ENCODE measurements at places on chromosomes 6 and 20. TPM values are rescaled to one million over a fixed set of nuclear protein-coding genes. Genes with fewer than 3 reads are reported as not detected.

The PPP1R16B gene
- total RNA-seq: 144 TPM

The HUS1B gene
- 0.73 TPM for total RNA-seq

The ADAM33 gene
- 0.07 TPM for total RNA-seq

The MUCL3 gene
- total RNA-seq: not detected

The TP53RK gene
- 19.6 TPM for total RNA-seq

The RBM12 gene
- total RNA-seq: 64.1 TPM

The MCHR2 gene
- not detected for total RNA-seq

The TNF gene
- total RNA-seq: not detected

The SUMO4 gene
- total RNA-seq: 1.3 TPM

The RIPOR3 gene
- not detected for total RNA-seq

The TFAP2D gene
- not detected for total RNA-seq

The THEMIS gene
- total RNA-seq: not detected

The PLCB1 gene
- total RNA-seq: 17.6 TPM

The ITPA gene
- 51.2 TPM for total RNA-seq

The SOBP gene
- total RNA-seq: 2.6 TPM

The HCK gene
- not detected for total RNA-seq

The BFSP1 gene
- total RNA-seq: 2.9 TPM

The VSX1 gene
- not detected for total RNA-seq

The SEMG1 gene
- total RNA-seq: not detected

The TRIM15 gene
- total RNA-seq: not detected

The ZNF311 gene
- 0.59 TPM for total RNA-seq

The IMPG1 gene
- total RNA-seq: not detected

The ETV7 gene
- 0.40 TPM for total RNA-seq

DNA sequence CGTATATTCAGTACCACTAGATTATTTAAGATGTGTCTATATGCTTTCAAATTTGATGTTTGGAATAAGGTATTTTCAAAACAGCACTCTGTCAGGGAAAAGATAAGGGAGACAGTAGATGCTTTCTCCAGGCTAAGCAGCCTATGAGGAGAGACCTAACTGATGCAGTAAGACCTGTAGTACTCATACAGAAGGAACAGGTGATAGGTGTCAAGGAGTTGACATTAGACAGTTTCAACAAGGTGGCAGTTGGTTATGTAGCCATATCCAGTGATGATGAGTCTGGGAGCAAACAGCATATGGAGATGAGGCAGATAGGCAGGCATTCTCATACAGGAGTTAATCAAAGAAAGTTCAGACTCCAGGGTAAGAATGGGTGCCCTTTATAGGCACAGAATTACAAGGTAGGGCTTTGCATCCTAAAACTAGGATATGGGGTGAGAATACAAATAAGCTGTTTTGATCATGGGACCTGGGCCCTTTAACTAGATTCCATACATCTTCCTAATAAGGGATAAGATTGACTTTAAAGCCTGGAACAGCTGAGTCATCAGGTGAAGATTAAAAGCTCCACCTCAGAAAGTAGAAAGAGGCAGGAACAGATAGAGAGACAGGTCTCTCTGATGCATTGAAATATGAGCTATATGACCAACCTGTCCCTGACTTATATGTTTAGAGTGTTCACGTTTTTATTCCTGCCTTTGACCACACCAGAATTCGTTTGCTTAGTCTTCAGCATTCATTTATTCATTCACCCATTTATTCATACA lies 7.9 kb downstream of the RSPH4A start:
- no peak for DNase-seq

DNA sequence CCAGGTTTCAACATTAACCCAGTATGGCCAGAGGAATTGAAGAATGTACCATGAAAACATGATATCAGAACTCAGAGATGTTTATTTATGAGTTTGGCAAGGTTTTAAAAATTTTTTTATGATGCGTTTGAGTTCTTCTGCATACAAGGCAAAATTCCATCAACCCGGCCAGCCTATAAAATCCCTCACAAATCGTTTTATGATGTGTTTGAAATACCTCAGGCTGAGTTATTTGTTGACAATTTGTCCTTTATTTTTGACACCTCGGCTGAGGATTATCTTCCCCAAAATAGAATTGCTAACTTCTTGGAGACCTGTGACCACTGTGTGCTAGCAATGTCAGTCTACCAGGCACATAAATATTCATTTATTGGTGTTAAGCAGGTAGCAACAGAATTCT lies 91.9 kb upstream of the SLC24A3 start:
- no peak for DNase-seq

DNA sequence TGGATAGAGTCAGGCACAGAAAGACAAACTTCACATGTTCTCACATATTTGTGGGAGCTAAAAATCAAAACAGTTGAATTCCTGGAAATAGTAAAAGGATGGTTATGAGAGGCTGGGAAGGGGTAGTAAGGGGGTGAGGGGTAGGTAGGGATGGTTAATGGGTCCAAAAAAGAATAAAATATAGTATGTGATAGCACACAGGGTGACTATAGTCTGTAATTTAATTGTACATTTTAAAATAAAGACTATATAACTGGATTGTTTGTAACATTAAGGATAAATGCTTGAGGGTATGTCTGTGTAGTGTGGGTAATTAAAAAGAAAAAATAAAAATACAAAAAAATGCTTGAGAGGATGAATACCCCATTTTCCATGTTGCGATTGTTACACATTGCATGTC lies 9.9 kb downstream of the SRSF6 start:
- DNase-seq: no peak

DNA sequence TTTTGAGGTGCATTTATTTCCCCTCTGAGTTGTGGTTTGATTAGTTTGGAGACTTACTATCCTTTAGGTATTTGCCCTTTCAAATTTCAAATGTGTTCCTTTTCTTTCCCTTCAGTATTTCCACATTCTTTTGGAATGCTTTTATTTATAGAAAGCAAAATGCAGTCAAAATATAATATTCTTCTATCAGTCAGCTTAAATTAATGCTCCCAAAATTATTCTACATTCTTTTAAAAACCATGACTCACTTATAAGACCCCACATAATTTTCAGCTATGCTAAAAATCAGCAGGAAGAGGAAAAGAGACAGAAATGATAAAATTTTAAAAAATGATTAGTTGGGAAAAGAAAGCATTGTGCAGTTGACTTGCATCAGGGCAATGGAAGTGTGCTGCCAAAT lies 180.0 kb upstream of the SMLR1 start:
- DNase-seq: no peak

GRCh38 chr6:3403238-3404173 lies 53.3 kb downstream of the SLC22A23 start:
- no peak for DNase-seq

DNA sequence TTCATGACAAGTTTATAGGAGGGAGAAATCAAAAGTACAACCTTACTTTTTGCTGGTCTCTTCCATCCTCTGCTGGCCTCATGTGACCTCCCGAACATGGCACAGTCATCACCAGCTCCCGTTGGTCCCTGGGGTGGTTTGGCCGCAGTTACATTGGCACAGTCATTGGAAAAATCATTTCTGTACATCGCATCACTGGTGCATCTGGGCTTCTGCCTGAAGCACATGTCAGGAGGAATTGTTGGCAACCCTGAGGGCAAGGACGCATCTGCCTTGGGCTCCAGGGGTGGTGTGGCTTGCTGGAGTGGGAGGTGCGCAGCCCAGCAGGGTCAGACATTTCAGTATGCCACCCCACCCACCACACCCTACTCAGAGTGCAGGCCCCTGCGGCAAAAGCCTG lies 162.9 kb upstream of the SLC24A3 start:
- no peak for DNase-seq

DNA sequence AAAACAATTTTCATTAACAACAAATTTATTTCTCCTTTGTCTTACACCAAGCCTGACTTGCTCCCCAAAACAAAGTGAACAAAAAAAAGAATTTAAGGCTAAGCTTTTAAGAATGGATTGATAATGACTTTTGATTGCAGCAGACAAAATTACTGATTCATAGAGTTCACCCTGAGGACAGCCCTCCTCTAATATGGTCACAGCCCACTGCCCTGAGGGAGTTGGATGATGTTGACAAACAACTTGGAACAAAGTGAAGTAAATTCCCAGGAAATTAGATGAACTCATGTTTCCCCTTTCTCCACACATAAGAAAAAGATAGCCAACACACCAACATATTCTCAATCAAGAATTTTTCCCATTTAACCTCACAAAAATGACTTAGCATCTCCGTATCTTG lies 7.7 kb upstream of the ISM1 start:
- no peak for DNase-seq

DNA sequence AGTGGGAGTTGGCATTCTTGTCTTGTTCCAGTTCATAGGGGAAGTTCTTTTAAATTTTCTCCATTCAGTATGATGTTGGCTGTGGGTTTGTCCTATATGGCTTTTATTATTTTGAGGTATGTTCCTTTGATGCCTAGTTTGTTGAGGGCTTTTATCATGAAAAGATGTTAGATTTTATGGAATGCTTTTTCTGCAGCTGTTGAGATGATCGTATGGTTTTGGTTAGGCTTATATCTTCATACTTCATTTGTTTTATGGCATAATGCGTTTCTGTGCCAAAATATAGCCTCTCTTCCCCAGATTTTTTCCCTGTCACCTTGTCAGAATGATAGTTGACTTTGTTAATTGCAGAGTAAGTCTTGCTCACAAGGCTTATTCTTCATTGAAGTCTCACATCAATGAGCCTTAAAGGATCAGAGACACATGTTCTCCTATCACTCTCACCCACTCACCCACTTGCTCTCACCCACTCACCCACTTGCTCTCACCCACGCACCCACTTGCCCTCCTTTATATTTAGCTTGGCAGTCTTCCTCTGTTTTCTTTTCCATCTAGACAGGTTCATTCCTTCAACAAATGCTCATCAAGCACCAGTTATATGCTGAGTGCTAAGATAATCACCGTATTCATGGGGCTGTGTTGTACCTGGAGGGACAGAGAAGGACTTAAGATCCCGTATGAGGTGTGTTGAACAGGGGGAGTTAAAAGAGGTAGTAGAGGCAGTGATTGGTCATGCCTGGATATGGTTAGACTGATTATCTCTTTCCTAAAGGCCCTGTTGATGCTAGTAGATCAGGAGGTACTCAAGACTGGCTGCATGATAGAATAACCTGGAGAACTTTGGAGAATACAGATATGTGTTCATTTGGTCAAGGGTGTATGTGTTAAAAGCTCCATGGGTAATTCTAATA lies 19.3 kb downstream of the UST start:
- no peak for DNase-seq

DNA sequence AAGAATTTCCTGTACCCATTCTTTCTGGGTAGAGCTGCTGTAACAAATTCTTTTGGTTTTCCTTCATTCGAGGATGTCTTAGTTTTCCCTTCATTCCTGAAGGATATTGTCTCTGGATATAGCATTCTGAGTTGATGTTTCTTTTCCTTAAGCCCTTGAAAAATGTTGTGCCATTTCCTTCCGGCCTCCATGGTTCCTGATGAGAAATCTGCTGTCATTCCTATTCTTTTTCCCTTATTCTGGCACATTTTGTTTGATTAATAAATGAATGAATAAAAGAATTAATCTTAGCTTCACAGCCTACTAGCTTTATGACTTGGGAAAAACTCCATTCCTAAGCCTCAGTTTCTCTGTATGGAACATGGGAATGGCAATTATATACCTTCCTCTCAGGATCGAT lies 173.1 kb downstream of the EYA2 start:
- no peak for DNase-seq

- DNase-seq: no peak
Observed at GRCh38 chr6:167706313-167707109, 120.2 kb upstream of the AFDN start.

- DNase-seq: no peak
Observed at GRCh38 chr20:12166053-12166717, 248.5 kb downstream of the BTBD3 start.

DNA sequence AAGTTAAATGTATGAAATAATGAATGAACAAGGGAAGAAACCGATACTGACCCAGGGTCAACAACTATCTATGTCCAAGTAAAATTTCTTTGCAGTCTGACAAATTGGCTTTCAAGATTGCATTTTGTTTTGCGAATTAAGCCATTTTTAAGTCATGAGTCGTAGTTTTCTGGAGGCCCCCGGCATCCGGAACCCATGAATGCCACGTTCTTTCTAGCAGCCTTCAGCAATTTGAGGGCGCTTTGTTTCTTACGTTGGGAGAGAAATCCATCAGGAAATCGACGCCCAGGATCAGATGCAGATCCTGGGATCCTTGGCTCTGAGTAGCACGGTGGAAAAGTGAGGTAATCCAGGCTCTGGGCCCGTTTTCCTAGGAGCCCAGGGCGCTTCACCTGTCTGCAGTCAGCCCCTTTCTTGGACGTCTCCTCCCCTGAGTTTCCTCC lies 309 bp upstream of the ABRACL start:
- no peak for DNase-seq

DNA sequence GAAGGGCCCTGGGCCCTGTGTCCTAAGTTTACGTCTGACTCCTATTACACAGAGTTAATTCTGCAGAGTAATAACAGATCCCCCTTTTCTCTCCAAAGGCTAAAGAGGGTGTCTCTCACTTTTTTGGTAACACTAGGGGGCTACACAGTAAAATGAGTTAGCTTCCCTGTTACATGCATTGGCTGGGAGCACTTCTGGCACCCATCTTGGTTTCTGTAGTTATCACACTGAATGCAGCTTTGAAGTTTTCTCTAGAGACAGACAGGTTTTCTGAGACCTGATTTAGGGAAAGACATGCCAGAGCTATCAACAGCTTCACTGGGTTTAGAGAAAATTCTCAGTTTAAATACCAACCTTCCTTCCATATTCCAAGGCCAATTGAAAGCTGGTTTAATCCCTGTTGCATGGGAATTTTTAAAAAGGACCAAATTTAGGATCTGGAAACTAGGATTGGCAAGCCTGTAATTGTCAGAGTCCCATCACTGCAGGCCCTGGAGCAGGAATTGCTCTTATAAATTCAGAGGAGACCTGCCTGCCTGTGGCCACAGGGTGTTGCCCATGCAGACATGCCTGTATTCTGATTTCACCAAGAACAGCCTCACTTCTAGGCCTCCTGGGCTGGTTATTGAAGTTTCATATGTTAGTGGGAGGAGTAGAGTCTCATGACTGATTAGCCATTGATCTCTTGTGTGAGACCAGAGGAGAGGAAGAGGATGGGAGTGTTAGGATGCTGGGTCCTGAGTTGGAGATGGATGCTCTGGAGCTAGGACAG lies 29.4 kb downstream of the RNF8 start:
- DNase-seq: no peak

GRCh38 chr6:150568560-150568959 lies 31.1 kb upstream of the PLEKHG1 start:
- DNase-seq: no peak

GRCh38 chr6:25320459-25320858 lies 41.3 kb downstream of the CARMIL1 start:
- DNase-seq: no peak
